CD4-positive, alpha-beta memory T cell (primary cell): ENCODE measurements at places on chromosomes 16 and 17. TPM values are rescaled to one million over a fixed set of nuclear protein-coding genes. Genes with fewer than 3 reads are reported as not detected.

The PRSS53 gene
- total RNA-seq: 13.5 TPM

The CTRL gene
- 8.6 TPM for total RNA-seq

The IGF2BP1 gene
- not detected for total RNA-seq

The GAS2L2 gene
- total RNA-seq: not detected

The FBXO47 gene
- total RNA-seq: not detected

The ANKRD40CL gene
- not detected for total RNA-seq

The KRTAP9-4 gene
- not detected for total RNA-seq

DNA sequence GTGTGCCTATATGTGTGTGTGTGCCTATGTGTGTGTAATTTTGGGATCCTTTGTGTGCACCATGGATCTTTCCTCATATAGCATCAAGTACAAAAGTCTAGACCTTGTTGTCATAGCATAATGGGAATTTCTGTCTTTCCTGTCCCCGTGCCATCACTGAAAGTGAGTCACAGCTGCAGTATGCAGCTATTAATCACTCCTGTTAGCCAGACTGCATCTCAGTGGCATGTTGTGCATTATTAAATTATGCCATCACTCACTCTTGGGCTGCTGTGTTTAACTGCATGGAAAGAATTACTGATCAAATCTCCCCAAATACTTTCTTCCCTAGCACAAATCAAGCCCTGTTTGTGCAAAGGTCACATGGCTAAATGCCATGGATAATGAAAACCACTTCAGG, 92.4 kb downstream of the CBLN1 start:
- H3K36me3 ChIP-seq: no peaks in the 10 kb centered on the region
- no peaks in the 10 kb centered on the region for H3K27me3 ChIP-seq
- no peak overlapping the region for H3K27ac ChIP-seq
- H3K4me3 ChIP-seq: no peak overlapping the region
- H3K4me1 ChIP-seq: no peaks in the 10 kb centered on the region

- no peak overlapping the region for H3K4me3 ChIP-seq
- peaks cover 9% of the 10 kb centered on the region for H3K4me1 ChIP-seq
- H3K27ac ChIP-seq: no peak overlapping the region
- H3K27me3 ChIP-seq: no peaks in the 10 kb centered on the region
Observed at GRCh38 chr16:48540222-48540900, 69.6 kb downstream of the N4BP1 start.

GRCh38 chr17:18109935-18110485, 1.5 kb downstream of the MYO15A start:
- no peaks in the 10 kb centered on the region for H3K27me3 ChIP-seq
- no peak overlapping the region for H3K27ac ChIP-seq
- H3K4me1 ChIP-seq: no peaks in the 10 kb centered on the region
- peaks cover 9% of the 10 kb centered on the region for H3K36me3 ChIP-seq

GRCh38 chr16:15523092-15523541, 88.7 kb downstream of the BMERB1 start:
- no peak overlapping the region for H3K27ac ChIP-seq
- H3K4me3 ChIP-seq: no peak overlapping the region
- H3K4me1 ChIP-seq: peaks cover 15% of the 10 kb centered on the region
- H3K27me3 ChIP-seq: no peaks in the 10 kb centered on the region
- no peaks in the 10 kb centered on the region for H3K36me3 ChIP-seq

GRCh38 chr17:14688134-14688533, 387.3 kb downstream of the HS3ST3B1 start:
- no peak for DNase-seq

DNA sequence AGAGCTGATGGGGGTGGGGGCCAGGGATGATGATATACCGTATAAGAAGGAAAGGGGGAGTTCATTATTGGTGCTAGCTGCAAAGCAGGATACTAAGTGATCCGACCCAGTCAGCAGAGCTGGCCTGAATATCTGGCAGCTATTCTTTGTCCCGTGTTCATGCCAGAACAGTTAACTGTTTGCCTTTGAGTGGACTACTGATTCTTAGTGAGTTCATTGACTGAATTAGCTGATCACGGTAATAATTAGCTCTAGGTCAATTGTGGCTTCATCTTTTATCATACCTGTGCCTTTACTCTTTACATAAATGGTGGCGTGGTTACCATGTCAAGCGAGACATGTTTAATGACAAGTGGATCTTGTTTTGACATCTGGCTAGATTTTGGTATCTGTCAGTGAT, 5.3 kb downstream of the KPNB1 start:
- peaks cover 89% of the 10 kb centered on the region for H3K4me1 ChIP-seq
- H3K36me3 ChIP-seq: peaks cover 66% of the 10 kb centered on the region
- no peaks in the 10 kb centered on the region for H3K27me3 ChIP-seq

- H3K4me3 ChIP-seq: no peak overlapping the region
- H3K27ac ChIP-seq: no peak overlapping the region
- no peaks in the 10 kb centered on the region for H3K36me3 ChIP-seq
- no peaks in the 10 kb centered on the region for H3K27me3 ChIP-seq
- no peak for DNase-seq
- H3K4me1 ChIP-seq: no peaks in the 10 kb centered on the region
Observed at GRCh38 chr17:2013994-2014317, 11.2 kb downstream of the RTN4RL1 start.

GRCh38 chr16:58582971-58583765, 46.5 kb downstream of the CNOT1 start:
- DNase-seq: no peak
- no peak overlapping the region for H3K4me3 ChIP-seq
- no peaks in the 10 kb centered on the region for H3K4me1 ChIP-seq
- no peaks in the 10 kb centered on the region for H3K27me3 ChIP-seq
- H3K36me3 ChIP-seq: peaks cover 75% of the 10 kb centered on the region

GRCh38 chr17:35146214-35146833, 1.3 kb upstream of the UNC45B start:
- H3K27ac ChIP-seq: no peak overlapping the region
- H3K4me1 ChIP-seq: peaks cover 4% of the 10 kb centered on the region
- no peaks in the 10 kb centered on the region for H3K27me3 ChIP-seq
- H3K4me3 ChIP-seq: no peak overlapping the region
- H3K36me3 ChIP-seq: no peaks in the 10 kb centered on the region

- peaks cover 95% of the 10 kb centered on the region for H3K4me1 ChIP-seq
- no peak for DNase-seq
- peaks cover 9% of the 10 kb centered on the region for H3K36me3 ChIP-seq
- H3K27me3 ChIP-seq: no peaks in the 10 kb centered on the region
- no peak overlapping the region for H3K27ac ChIP-seq
Observed at GRCh38 chr17:45299361-45299760, 17.5 kb downstream of the MAP3K14 start.

DNA sequence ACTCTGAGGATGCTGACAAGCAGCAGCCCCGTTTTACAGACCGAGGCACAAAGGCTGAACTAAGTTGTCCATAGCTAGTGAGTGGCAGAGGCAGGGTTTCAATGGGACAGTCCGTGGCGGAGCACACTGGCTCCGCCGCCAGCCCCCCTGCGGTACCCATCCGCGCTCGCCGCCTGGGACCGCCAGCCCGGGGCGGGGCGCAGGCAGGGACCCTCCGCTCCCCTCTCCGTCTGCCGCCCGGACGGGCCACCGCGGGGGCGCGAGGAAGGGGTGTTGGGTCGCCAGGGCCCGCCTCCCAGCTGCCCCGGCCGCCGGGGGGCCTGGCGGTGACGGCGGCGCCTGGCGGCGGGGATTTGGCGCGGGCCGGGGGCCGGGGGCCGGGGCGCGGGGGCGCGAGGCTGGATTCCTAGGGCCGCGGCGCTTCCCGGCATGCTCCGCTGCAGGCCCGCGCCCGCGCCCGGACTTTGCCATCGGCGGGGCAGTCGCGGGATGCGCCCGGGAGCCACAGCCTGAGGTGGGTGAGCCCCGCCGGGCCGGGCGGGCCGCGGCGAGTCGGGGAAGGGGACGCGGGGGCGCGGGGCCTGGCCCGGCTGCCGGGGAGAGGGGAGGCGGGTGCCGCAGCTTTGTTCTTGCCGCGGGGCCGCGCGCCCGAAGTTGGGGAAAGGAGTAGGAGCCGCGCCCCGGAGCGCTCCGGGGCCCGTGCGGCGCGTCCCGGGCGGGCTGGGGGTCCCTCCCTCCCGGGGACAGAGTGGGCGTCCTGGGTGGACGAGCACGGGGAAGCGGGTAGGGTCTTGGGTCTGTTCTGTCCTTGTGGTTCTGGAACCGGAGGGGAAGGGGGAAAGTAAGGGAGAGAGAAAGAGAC, at the start of gene TMEM98:
TMEM98 (plus strand) TSS at position 430 of the 862 bp plus-strand sequence. CDS start 3,376 bp downstream, outside the sequence.
- H3K36me3 ChIP-seq: no peaks in the 10 kb centered on the region
- no peak within 1 kb of the TSS for H3K27ac ChIP-seq
- DNase-seq: no peak
- H3K4me1 ChIP-seq: no peaks in the 10 kb centered on the region
- H3K4me3 ChIP-seq: no peak within 1 kb of the TSS

DNA sequence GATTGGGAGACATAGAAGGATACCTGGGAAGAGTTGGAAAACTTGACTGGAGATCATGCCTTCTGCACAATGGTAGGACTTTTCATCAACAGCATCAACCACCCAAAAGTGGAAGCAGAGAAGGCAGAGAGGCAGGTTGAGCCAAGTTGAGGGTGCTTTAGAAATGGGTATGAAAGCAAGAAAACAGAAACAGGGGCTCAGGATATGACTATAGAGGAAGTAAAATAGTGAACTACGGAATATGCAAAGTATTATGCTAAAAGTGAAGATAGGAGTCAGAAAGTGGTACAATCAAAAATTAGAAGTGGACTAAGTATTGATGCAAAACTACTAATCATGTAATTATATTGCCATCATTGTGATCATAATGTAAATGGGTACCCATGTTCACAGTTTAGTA, 16.1 kb upstream of the ARHGAP44 start:
- H3K4me3 ChIP-seq: no peak overlapping the region
- DNase-seq: no peak
- no peaks in the 10 kb centered on the region for H3K4me1 ChIP-seq

DNA sequence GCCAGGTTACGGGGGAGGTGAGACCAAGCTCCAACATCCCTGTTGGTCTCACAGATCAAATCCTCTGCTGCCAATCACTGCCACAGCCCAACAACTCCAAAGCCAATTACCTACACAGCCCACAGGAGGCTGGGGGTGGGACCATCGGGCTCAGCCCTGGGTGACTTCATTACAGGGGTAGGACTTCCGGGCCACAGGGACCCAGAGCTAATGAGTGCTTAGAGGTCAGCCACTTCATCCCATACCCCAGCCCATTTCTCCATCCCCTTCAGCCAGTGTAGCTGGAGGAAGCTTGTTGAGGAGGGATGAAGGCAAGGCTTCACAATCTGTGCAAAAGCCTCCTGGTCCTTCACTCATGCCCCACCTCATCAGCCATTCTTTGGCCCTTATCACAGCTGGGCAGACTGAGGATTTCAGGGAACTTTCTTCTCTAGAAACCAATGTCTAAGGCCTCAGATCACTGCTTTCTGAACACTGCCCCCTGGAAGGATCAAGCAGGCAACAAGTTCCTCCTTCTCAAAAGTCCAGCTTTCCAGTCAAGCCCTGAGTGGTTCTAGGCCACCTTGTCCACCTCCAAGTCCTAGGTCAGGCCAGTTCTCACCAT, 5.8 kb downstream of the FOXN1 start:
- no peaks in the 10 kb centered on the region for H3K36me3 ChIP-seq
- H3K4me3 ChIP-seq: no peak overlapping the region
- H3K27ac ChIP-seq: no peak overlapping the region
- H3K4me1 ChIP-seq: no peaks in the 10 kb centered on the region

DNA sequence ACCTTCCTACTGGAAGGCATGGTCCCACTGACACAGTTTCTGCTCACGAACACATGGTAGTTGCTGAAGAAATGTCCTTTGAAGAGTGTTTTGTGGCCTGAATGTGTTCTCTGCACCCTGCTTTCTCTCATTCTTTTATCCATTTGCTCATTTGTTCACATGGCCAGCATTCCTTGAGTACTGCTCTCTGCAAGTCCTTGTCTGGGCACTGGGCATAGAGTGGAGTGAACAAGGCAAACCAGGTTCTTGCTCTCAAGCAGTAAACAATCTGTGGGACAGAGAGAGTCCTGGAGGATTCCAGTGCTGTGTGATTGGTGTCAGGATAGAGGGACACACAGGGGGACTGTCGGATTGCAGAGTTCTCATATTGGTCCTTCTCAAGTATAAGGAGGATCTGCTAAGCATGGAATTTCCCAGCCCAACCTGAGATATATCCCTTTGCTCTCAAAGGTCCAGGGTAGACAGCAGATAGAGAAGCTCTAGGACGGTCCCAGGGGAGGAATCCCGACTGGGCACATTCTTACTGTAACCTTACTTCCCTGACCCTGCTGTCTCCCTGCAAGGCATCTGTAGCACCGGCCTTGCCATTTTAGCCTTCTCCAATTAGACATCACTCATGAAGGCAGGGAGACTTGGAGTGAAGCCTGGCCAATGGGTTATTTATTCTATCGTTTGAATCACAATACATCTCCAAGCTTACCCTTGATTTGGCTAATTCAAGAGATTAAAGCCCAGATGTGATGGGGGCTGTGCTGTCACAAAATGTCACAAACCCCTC, 32.3 kb downstream of the ARL4D start:
- no peak overlapping the region for H3K27ac ChIP-seq
- no peaks in the 10 kb centered on the region for H3K27me3 ChIP-seq
- H3K4me1 ChIP-seq: no peaks in the 10 kb centered on the region
- no peak for DNase-seq
- no peak overlapping the region for H3K4me3 ChIP-seq

GRCh38 chr17:75743625-75744206, 21.3 kb downstream of the GALK1 start:
- no peaks in the 10 kb centered on the region for H3K36me3 ChIP-seq
- H3K27me3 ChIP-seq: no peaks in the 10 kb centered on the region
- no peak overlapping the region for H3K27ac ChIP-seq
- H3K4me1 ChIP-seq: no peaks in the 10 kb centered on the region
- no peak overlapping the region for H3K4me3 ChIP-seq
- DNase-seq: no peak

GRCh38 chr16:9845661-9846361, 336.4 kb downstream of the GRIN2A start:
- H3K27me3 ChIP-seq: no peaks in the 10 kb centered on the region
- no peak for DNase-seq
- no peaks in the 10 kb centered on the region for H3K36me3 ChIP-seq
